ENCODE measurements at places on chromosomes 3 and 15.

DNA sequence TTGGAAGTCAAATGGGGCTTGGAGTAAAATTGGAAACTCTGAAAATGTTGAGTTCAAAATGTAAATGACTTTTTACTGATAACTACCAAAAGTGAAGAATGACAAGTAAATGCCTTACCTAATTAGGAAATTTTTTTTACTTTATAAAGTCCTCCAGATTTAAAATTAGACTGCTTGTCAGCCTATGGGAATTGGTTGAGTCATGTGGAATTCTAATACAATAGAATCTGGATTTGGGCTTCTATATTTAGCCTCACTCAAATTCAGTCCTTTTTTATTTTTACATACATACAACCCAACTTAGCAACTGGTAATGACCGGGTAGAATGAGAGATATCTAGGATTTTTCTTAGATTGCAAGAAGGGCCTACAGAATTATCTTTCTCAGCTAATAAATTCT, 158.9 kb upstream of the CADPS start:
- no peak for DNase-seq

DNA sequence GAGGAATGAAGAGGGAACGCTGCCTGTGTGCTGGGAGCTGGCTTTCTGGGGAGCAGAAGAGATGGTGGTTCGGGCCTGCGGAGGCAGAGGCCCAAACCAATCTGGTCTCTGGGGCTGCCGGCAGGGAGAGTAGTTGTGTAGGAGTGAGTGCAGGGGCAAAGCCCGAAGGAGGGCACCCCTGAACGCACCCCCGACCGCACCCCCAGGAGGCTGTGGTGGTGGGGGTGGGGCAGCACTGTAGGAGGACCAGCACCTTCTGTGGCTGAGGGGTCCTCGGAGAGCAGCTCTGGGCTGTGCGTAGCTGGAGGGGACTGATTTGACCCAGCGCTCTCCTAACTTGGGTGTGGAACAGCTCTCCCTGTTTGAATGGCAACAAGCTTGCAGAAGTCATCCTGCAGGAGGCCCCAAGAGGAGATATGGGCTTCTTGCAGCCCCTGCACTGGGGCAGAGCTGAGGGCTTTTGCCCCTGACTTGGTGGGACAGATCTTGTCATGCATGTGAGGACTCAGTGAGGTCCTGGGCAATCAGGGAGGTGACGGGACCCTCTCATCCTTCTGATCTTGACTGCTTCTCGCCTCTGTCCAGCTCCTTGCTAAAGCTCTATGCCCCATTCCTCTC, 26.1 kb downstream of the C15orf39 start:
- DNase-seq, result no peak

DNA sequence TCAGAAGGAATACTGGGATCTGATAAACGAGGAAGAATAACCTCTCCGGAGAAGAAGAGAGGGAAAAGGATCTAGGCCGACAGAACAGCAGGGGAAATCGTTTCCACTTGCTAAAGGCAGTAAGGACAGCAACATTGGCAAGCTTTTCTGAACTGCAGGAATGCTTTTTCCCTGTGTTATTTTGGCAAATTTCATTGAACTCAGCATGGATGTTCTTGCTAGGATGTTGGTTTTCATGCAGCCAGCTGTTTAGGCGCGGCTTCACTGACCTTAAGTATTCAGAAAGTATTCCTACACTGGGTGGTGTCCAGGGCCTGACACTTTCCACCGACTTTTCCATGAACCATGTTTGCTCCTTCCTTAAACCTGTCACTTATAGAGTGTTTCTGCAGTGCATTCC, 489.7 kb downstream of the CNTN3 start:
- no peak for DNase-seq

GRCh38 chr3:121989943-121990342, 32.1 kb downstream of the ILDR1 start:
- DNase-seq, result no peak

- DNase-seq, result no peak
Measured at GRCh38 chr15:66226736-66227135, 26.8 kb downstream of the MEGF11 start.

DNA sequence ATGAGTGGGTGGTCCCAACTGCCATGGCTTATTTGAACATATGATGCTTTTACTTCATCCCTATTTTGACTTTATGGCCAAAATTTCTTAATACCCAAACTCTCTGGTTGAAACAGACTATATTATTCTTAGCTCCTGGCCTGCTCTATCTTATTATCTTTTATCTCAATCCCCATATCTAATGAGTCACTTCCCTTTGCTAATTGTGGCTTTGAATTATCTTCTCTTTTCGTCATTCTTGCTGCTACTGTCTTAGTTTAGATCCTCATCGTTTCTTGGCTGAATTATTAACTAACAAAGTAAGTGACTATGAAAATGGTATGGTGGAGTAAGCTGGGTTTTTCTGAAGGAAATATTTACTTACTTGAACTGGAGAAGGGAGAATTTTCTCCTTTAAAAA, 28.2 kb upstream of the DNAJC19 start:
- DNase-seq, result no peak

DNA sequence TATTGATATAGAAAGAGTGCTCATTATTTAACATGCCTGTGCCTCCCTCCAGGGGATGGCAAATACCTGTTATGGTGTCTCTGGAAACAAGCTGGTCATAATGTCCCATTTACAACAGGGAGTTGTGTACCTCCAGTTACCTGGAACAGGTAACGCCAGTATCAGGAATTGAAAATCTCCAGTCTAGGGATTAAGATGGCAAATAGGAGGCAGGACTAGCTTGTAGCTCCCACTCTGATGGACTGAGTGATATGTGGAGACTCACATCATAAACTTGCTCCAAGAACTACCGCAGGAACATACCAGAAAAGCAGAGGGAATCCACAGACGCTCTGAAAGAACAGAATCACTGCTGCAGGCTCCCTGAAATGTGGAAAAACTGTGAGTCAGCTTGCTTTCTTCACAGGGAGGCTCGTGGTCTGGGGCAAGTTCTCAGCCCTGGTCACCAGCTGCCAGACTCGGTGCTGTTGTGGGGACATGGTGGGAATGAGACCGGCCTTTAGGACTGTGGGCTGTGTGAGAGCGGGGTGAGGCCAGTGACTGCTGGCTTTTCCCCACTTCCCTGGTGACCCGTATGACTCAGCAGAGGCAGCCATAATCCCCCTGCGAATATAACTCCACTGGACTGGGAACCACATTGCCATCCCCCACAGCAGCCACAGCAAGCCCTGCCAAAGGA, 97.4 kb downstream of the KCNAB1 start:
- DNase-seq, result no peak

Measured in activated T-cell treated with anti-CD3 and anti-CD28 coated beads, Interleukin-2, amount 50 U/mL, for 48 hours (primary cell).